ENCODE measurements at places on chromosomes 1 and 21.

DNA sequence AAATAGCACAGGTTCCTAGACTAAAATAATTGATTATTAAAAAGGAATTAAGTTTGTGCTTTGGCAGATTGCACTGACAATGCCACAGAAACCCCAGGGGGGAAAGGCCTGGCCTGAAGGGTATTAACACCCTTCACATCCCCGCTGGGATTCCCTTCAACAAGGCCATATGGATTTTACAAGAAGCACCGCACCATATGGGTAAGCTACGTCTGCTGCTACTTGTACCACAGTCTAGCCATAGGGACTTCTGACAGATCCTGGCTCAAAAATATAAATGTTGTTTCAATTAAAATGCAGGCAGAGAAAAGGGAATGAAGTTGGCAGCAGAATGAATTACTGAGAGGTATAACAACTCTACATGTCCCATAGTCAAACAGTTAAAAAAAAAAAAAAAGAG is 101.0 kb downstream of the DENND1B start:
- no peak for DNase-seq

GRCh38 chr1:200659269-200659668 is 10.4 kb downstream of the DDX59 start:
- DNase-seq, result no peak

DNA sequence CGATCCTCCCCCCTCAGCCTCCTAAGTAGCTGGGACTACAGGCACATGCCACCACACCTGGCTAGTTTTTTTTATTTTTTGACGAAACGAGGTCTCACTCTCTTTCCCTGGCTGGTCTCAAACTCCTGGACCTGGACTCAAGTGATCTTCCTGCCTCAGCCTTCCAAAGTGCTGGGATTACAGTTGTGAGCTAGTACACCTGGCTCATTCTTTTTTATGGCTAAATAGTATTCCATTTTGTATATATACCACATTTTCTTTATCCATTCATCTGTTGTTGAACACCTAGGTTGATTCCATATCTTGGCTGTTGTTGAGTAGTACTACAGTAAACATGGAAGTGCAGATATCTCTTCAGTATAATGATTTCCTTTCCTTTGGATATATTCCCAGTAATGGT is 62.3 kb upstream of the RCC1 start:
- no peak for DNase-seq

- no peak for DNase-seq
These were observed 148.5 kb upstream of the KCNK2 start for GRCh38 chr1:214934045-214934444.

- no peak for DNase-seq
These were observed 79.9 kb upstream of the PLPPR5 start for GRCh38 chr1:99084562-99084961.

GRCh38 chr1:228007049-228007800 is 427 bp downstream of the WNT3A start:
- DNase-seq, result no peak

DNA sequence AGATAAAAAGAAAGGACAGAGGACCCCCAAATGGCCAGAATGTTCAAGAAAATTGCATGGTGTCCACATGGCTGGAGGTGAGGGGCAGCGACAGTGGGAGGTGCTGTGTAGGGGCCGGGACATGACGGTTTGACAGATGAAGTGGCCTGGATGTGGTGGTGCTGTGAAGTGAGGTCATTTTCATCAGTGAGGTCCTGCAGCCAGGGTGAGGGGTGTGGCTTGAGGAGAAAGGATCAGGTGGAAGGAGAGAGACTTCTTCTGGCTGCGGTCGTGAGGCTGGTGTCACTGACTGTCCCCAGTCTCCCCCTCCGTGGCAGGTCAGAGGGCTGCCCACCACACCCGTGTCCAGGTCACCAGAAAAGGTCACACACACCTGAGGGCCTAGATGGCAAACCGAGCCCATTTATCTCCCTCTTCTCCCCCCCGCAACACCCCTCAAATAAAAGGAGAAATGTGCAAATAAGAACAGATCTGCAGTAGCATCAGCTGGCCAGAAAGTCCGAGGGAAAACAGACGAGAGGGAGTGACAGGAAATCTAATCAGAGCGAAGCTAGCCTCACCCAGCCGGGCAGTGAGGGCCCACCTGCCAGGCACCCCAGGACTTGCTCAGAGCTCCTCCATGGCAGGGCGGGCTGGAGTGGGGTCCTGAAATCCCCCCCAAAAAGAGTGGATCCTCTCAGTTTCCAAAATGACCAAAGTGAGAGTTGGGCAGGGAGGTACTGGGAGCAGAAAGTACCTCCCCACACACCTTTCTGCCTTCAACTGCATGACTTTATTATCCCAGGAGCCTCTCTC is 148.5 kb upstream of the EDN2 start:
- no peak for DNase-seq

GRCh38 chr1:112251766-112252506 is 144.1 kb upstream of the CTTNBP2NL start:
- no peak for DNase-seq

DNA sequence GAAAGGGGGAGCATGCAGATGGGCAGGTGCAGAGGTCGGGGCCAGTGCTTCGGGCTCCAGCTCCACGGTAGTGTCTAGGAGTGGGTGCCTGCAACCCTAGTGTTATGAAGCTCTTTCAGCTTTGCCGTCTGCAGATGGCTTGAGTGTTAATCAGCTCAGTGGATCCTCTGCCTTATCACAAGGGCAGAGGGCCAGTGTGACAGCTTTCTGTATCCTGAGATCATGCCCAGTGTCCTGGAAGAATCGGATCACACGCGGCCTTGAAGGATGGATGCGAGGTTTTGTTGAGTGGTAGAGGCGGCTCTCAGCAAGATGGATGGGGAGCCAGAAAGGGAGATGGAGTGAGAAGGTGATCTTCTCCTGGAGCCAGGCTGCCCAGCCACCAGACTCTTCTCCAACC is 25.5 kb upstream of the C1orf146 start:
- DNase-seq, result no peak

GRCh38 chr1:202131956-202132821 is 9.5 kb downstream of the GPR37L1 start:
- DNase-seq, result peak; percentile 64

DNA sequence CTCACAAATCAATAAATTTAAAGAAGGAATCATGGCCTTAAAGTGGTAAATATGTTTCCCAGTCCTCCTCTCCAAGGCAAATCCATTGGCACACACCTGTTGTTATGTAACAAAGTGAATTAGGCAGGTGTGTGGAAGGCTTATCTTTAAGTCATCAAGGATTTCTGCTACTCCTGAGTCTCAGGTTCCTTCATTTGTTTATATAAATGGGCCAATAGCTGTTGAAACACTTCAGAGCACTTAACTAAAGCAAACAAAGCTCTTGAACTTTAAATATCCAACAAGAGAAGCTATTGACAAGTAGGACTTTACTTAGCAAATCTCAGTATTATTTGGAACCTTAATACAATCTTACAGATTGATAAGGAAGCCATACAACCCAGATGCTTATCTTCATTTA is 99.3 kb upstream of the ESRRG start:
- no peak for DNase-seq

- peak; percentile 67 for DNase-seq
These were observed 14.0 kb downstream of the HSF2BP start for GRCh38 chr21:43645136-43645891.

- no peak for DNase-seq
These were observed 182.1 kb upstream of the ADAMTS5 start for GRCh38 chr21:27149034-27149433.

DNA sequence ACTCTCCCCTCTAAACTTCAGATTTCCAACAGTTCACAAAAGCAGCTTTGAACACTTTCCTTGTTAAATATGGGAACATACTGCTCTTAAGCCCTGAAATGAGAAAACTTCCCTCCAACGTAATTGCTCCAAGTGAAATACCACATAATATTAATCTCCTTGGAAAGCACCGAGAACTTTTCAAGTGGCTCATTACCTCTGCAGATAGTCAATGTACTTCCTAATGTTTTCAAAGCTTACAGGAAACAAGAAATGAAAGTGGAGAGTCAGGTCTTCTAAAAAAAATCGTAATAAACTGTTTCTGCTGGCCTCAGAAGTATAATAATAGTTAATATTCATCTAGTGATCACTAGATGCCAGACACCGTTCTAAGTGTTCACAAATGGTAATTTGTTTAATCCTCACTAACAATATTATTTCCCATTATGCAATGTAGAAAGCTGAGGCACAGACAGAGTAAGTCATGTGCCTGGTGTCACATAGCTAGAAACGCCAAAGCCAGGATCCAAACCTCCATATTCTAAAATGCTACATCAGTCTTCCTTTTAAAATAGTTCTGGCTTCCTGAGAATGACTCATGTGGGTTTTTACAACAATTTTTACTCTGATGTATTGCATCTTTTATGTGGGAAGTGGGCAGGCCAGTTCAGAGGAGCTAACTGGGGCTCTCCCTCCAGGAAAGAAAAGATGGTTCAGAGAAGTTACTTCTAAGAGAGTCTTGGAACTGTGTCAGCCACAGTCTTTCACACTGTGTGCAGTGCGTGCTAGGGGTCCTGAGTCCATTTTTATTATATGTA is 177.2 kb downstream of the PLPPR4 start:
- no peak for DNase-seq

Measured in left colon (tissue), 2 donors.